T-helper 17 cell (primary cell): ENCODE measurements at places on chromosomes 3 and 15. TPM values are rescaled to one million over a fixed set of nuclear protein-coding genes. Genes with fewer than 3 reads are reported as not detected.

- DNase-seq = no peak
Observed at GRCh38 chr3:55147406-55147805, 219.5 kb upstream of the LRTM1 start.

- no peak for DNase-seq
Observed at GRCh38 chr3:15387171-15387581, 40.2 kb downstream of the METTL6 start.

GRCh38 chr3:55370272-55370671, 116.8 kb downstream of the WNT5A start:
- DNase-seq = no peak

GRCh38 chr3:179603321-179603720, 1.1 kb downstream of the MRPL47 start:
- no peak for DNase-seq

DNA sequence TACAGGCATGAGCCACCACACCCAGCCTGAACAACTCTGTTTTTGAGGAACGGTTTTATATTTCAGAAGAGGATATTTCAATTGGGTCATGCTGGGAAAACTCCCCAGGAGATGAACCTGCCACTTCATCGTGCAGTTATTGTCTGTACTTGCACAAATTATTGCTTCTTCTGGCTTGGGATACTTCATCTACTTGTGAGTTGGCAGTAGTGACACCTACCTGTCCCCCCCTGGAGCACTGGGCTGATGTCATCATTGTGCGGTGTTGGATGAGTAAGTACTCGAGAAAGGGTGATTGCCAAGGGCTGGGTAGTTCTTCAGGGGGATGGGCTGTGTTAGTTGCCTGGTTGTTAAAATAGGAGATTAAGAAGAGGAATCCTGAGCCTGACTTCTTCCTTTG, 85.1 kb upstream of the SAMMSON start:
- DNase-seq = no peak

DNA sequence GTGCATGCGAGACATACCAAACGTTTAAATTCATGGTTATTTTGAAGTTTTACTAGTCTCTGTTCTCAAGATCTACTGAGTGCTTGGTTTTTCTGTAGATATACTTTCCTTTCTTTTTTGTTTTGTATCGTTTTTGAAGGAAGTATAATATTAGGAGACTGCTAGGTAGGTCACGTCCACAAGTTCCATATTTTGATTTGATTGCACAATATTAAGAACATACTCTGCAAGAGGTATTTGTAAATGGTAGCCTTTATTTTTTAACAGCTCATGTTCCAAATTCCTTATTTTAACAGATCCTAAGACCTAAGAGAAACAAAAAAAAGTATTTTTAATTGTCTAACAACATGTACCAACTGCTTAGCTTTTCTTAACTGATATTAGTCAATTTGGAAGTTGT, 156.7 kb downstream of the SERPINI1 start:
- no peak for DNase-seq

- DNase-seq = no peak
Observed at GRCh38 chr3:144237351-144237750, 265.7 kb downstream of the DIPK2A start.

- DNase-seq = peak; percentile 35
Observed at GRCh38 chr15:72474466-72474911, 359 bp downstream of the ARIH1 start.

DNA sequence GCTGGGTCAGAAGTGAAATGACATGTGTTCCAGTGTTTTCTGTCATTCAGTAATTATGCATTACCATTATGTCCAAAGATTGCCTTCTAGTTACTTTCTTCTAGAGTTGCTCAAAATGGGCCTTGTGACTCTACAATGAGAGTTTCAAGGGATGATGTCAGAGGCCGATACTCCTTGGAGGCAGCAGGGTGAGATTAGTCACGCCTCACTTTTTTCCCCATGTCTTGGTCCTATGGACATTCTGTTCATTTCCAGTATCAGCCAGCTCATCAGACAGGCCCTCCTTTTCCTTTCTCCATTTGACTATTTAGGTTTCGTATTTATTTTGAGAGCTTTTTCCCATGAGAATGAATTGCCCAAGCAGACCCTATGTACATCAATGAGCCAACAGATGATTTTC, 17.5 kb downstream of the VGLL3 start:
- no peak for DNase-seq

- DNase-seq = no peak
Observed at GRCh38 chr3:90056281-90057032, 949.0 kb downstream of the EPHA3 start.

DNA sequence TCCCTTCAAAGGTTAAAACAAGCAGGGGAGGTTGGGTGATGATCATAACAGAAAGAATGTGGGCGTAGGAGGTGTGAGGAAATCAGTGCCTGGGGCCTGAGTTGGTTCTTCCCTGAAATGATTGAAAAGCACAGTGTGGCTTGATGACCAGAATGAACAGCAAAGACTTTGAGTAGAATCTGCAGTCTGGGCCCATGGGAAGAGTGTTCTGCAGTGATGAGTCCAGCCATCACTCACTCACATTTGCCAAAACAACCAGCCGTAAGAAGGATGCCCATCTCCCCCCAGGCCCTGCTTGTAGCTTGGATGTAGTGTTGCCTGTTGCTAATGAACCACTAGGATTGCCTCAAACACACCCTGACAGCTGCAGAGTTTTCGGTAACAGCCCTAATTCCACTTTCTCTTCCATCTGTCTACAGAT, 67.9 kb downstream of the VGLL3 start:
- no peak for DNase-seq

- DNase-seq = no peak
Observed at GRCh38 chr3:192422321-192422996, 304.9 kb downstream of the FGF12 start.

DNA sequence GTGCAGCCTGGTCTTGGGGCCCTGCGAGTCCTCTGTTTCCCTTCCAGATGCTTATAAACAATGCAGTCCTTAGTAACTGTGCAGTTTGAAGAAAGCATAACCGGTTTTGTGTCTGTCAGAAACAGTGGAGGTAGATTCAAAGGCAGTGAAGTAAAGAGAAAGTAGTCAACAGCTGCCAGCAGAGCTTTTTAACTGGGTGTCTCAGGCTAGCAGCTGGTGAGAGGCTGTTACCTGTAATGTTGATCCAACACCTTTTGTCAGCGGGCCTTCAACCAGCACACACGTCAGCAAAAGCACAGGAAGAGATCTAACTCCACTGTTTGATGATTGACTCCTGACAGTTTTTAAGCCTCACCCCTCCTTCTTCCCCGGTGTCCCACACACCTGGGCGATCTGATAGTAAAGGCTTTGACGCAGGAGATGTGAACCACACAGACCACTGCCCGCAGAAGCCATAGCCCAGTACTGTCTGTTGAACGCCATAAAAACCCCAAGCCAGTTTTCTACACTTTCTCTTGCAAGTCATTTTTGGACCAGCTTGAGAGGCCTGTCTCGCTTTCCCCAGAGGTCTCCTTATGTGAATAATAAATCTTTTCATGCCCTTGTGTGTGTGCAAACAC, 178.0 kb downstream of the FMN1 start:
- no peak for DNase-seq

- DNase-seq = no peak
Observed at GRCh38 chr3:90031121-90031520, 923.7 kb downstream of the EPHA3 start.

GRCh38 chr15:100042558-100042957, 299.2 kb downstream of the ADAMTS17 start:
- DNase-seq = no peak

GRCh38 chr3:3081381-3082233, 28.6 kb downstream of the IL5RA start:
- DNase-seq = no peak

GRCh38 chr3:33046521-33046920, 50.4 kb downstream of the GLB1 start:
- DNase-seq = no peak

- no peak for DNase-seq
Observed at GRCh38 chr3:159947220-159947619, 41.4 kb upstream of the IL12A start.

The TUSC7 gene
- not detected for total RNA-seq

The GTPBP8 gene
- 16.7 TPM for total RNA-seq

The COMMD2 gene
- total RNA-seq = 36.5 TPM
